CD4-positive, alpha-beta T cell treated with Interleukin-6 for 4 hours (primary cell): ENCODE measurements at places on chromosomes 6 and 20.

DNA sequence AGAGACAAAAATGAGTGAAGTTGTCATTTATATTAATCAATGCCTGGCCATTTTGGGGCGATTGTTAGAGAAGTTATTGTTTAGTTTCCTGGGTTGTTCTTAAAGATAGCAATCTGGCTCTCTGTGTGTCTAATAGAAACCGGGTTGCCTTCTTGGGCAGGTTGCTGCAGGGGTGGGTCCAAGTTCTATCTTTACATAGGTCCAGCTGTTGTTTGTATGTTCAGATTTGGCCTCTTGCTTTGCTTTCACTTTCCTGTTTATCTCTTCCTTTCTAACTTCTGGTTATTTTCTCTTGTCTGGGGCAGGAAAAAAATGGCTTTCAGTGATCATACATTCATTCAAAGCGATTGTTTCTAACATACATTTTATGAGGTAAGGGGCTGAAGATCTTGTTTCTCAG, 128.4 kb upstream of the NOX3 start:
- DNase-seq, result no peak

DNA sequence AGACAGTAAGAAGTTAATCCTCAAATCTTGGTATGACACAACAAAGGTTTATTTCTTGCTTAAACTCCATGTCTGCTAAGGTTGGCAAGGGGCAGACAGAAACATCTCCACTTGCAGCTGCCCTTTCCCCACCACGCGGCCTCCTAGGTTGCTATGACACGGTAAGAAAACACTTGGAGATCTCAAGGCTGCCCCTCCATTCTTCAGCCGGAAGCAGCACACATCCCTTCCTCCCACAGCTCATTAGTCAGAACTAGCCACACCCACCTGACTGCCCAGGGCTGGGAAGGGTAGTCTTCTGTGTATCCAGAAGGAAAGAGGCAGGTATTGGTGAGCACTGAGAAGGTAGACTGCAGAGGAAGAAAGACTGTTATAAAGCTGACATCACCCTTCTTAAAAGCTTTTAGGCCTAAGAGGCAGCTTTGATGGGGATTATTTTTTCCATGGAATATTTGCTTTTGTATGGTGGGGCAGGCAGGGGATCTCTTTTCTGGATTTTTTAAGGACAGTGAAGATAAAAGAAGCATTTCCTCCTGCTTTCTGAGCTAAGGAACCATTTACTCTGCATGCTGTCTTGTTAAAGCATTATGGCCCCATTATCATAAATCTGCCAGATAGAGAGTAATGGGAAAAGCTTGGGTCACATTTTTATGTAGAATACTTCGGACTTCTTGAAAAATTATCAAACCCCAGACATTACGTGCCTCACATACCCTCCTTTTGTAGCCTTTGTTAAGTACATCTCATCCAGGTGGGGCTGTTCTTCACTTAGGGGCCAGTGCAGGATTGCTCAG, 41.6 kb downstream of the MRAP2 start:
- DNase-seq, result no peak

GRCh38 chr20:23509247-23509913, 18.5 kb downstream of the CST8 start:
- no peak for DNase-seq

GRCh38 chr20:39108746-39109145, 146.6 kb downstream of the DHX35 start:
- no peak for DNase-seq

DNA sequence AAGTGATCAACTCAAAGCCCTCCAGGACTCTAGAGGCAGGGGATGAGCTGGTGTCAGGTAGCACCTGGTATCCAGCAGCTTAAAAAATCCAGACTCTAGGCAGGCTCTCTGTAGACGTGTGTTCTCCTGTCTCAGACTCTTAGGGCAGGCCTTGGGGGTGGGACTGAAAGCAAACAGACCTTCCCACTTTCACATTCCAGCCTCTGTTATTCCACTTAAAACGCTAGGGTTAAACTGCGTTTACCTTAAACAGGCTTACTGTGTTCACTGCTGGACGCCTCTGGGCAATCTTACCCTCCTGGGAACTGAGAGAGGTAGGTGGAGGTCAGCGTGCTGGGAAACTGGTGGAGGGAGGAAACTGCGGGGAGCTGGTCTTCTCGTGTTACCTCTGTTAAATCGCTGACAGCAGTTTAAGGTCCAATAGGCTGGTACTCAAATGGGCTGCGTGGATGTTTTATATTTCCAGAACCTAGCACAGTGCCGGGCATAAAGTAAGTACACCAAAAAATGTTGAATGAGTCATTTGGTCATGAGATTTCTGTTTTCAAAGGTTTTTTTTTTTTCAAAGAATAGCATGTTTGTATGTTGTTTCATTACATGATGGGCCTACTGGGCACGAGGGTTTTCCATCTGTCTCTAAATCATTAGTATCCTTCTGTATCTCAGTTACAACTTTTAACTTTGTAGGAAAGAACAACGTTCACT, at the start of gene GCNT2:
Gene GCNT2, plus strand, starts transcription at position 248 of the 705 bp plus-strand sequence. CDS start 7,561 bp downstream, outside the sequence.
- no peak for DNase-seq

DNA sequence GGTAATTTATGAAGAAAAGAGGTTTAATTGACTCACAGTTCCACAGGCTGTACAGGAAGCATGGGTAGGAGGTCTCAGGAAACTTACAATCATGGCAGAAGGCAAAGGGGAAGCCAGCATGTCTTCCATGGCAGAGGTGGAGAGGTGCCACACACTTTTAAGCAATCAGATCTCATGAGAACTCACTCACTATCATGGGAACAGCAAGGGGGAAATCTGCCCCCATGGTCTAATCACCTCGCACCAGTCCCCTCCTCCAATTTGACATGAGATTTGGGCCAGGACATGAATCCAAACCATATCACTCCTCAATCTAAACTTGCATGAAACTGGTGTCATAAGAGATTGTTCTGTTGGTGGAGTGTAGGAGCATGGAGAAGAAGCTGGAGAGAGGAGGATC, 51.6 kb upstream of the CCN6 start:
- DNase-seq, result no peak

GRCh38 chr20:13355411-13355810, 134.3 kb downstream of the ISM1 start:
- DNase-seq, result no peak

- no peak for DNase-seq
These were observed 21.6 kb downstream of the TFEB start for GRCh38 chr6:41713650-41714291.

- DNase-seq, result no peak
These were observed 16.7 kb upstream of the OSTM1 start for GRCh38 chr6:108091288-108091687.

DNA sequence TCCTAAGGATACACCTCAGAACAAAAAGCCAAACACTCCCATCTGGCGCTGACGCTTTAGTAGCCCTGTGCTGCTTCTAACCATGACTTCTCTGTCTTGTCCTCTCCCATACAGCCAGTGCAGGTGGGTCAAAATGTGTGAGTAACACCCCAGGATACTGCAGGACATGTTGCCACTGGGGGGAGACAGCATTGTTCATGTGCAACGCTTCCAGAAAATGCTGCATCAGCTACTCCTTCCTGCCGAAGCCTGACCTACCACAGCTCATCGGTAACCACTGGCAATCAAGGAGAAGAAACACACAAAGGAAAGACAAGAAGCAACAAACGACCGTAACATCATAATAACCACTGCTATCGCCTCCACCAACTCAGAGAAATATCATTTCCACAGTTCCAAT, 1.4 kb downstream of the DEFB132 start:
- peak; percentile 28 for DNase-seq

DNA sequence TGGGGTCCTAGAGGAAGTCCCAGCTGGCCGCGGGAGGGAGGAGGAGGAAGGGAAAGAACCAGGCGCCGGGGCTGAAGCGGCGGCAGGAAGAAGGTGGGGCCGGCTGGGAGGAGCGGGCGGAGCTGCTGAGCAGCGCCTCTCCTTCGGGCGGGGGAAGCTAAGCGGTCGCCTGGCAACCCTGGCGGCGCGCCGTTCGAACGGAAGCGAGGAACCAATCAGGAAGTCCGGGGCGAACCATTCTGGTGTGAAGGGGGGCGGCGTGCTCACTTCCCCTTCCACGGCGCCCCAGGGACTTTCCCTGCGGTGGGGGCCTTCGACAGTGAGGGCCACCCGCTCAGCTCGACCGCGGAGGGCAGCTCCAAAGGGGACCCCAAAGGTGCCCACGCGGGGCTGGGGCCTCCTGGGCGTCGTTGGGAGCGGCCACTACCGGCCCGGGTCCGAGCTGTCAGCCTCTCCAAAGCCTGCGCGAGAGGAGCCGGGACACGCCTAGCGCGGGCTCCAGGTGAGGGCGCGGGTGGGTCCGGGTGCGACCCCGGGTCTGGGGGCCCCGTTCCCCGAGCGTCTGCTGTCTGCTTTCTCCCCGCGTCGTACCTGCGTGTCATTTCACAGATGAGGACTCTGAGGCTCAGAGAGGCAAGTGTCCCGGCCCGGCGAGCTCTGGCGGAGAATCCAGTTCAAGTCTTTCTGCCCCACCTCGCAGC, at the start of gene FAM110A:
Gene FAM110A, plus strand, starts transcription at position 266 of the 701 bp plus-strand sequence. CDS start 11,090 bp downstream, outside the sequence.
- DNase-seq, result peak; percentile 96

GRCh38 chr6:90787446-90787845, 200.6 kb upstream of the MAP3K7 start:
- no peak for DNase-seq

DNA sequence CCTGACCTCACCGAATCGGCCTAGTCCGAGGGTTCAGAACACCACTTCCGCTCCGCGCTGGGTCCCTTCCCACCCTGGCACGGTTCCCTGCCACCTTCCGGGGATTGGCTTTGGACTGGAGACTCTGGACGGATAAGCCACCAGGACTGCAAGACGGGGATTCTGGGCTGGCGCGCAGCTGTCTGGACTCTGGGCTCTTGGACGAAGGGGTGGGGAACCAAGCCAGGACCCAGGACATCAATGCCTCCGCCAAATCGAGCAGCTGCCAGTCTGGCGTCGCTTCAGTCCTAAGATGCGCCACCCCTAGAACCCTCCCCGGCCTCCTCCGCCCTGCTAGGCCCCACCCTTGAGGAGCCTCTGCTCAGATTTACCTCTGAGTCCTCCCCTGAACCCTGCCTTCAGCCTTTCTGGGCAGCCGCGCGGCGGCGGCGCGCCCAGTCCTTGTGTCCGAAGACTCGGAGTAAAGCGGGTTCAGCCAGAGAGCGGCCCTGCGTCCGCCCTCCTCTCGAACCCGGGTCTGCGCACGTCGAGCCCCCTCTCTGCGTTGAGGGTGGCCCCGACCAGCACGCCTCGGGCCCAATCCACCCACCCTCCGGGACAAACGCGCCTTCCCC, 1.2 kb downstream of the KCNK17 start:
- DNase-seq, result no peak

GRCh38 chr6:45789238-45789637, 226.4 kb downstream of the CLIC5 start:
- no peak for DNase-seq

DNA sequence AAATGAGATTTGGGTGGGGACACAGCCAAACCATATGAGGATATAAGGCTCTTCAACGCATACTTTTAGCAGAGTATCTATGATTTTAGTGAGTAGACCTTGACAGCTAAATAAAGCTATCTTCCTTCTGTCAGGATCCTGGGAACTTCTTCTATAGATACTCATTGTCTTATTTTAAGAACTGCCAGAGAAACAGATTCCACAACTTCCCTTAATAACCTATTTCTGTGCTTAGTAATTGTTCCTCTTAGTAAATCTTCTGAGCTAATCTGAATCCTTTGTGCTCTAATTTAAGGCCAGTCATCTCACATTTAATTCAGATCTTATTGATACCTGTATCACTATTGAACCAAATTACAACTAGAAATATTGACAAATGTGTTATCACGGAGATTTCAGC, 64.0 kb upstream of the CEP85L start:
- DNase-seq, result no peak

- no peak for DNase-seq
These were observed 21.7 kb upstream of the MRPS10 start for GRCh38 chr6:42239333-42239732.

GRCh38 chr20:12153628-12154027, 235.9 kb downstream of the BTBD3 start:
- DNase-seq, result no peak

- DNase-seq, result no peak
These were observed 448.5 kb downstream of the FRK start for GRCh38 chr6:115612216-115612615.

- no peak for DNase-seq
These were observed 48.2 kb downstream of the ARHGAP18 start for GRCh38 chr6:129661536-129662405.

DNA sequence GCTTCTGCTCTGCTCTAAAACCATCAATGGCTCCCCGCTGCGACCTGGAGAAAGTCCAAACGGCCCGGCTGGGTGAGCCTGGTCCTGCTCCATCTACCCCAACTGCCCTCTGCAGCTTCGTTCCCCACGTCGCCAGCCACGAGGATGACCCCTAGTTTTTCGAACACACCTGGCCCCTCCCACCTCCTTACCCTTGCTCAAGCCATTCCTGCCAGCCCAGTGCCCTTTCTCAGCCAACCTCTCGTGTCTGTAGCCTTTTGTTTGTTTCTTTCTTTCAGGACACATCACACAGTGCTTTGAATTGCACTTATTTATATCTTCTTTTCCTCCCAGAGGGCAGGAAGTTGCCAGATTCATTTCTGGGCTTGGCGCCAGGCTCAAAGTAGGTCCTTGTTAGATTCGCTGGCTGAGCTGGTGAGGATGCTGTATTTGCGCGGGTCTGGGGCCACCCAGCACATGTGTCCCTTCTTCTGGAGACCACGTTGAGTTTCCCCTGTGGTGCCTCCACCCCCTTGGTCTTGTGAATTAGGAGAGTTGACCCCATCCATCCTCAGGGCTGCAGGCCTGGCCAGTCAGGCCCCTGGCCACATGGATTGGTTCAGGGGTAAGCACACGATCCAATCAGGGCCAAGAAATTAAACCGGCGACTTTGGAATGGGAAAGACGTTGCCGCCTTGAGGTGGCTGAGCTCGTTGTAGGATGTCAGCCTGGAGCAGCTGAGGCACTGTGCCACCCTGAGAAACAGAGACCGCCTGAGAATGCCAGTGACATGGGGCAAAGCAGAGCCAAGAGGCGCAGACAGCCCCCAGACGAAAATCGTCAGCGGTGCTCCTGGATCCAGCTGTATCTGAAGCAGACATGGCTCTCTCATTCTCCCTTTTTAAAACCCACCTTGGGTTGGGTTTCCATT, 156.0 kb downstream of the CEBPB start:
- DNase-seq, result peak; percentile 37

GRCh38 chr6:5112066-5112799, 27.1 kb downstream of the PPP1R3G start:
- no peak for DNase-seq

DNA sequence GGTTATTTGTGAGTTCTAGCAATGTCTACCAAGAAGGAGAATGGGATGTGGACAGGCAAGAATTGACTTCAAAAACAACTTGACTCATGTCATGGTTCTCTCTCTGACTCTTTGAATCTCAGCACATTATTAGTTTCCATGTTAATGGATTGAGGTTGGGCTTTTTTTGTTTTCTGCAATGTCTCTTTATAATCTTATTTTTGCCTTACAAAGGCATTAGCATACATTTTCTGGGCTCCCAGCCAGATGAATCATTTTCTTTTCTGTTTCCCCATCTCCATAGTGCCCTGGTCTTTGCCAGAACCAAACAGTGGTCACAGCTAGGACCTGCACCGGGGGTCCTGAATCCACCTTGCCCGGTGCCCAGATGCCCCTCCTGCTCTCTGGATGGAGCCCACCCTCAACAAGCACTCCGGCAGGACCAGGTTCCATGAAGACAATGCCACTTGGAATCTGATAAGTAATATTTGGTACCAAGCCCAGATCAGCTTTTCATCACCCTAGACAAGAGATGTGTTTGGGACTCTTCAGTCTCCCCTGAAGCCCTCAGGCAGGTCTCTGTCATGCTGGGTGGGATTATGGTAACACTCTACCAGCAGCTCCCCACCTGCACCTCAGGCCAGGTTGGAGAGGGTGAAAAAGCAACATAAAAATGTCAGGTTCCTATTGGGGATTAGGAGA, 266.7 kb upstream of the SULF2 start:
- DNase-seq, result no peak
